ENCODE measurements at places on chromosomes 5 and 9. TPM values are rescaled to one million over a fixed set of nuclear protein-coding genes. Genes with fewer than 3 reads are reported as not detected.

The TUSC1 gene
- 6.0 TPM for total RNA-seq

DNA sequence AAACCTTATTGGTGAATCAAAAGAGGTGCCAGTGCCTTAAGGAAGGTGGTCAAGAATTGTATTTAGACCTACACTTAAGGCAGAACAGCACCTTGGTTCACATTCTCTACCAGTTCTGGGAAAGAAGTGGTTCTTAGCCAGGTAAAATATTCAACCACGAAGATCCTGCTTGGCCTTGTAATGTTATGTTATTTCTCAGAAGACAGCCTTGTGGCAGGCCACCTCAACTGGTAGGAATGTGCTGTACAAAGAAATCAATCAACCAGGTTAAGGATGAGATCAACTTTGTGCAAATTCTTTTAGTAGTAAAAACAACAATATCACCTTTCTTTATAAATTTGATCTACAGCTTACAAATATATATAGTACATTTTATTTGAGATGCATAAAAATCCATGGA is 246.8 kb downstream of the ARRDC3 start:
- H3K36me3 ChIP-seq, result no peaks in the 10 kb centered on the region
- H3K27me3 ChIP-seq, result no peaks in the 10 kb centered on the region
- peaks cover 9% of the 10 kb centered on the region for H3K4me1 ChIP-seq
- no peak overlapping the region for H3K27ac ChIP-seq
- DNase-seq, result no peak
- H3K4me3 ChIP-seq, result no peak overlapping the region

DNA sequence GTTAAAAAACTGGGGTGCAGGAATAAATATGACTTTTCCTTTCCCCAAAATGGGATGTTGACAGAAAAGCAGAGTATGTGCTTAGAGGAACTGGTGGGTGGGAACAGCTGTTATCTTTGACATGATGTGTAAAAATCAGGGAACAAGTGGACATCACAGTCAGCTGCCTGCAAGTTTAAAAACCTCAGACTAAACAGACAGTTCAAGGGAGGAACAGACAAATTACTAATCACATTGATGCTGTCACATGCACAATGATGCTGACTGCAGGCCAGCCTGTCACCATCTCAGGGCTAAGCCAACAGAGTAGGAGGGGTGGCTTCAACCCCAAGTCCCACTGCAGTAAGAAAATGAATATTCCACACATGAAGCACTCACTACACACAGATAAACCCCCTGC is 38.2 kb upstream of the UBAP2 start:
- H3K36me3 ChIP-seq, result peaks cover 38% of the 10 kb centered on the region
- no peak for DNase-seq
- H3K4me1 ChIP-seq, result no peaks in the 10 kb centered on the region
- no peaks in the 10 kb centered on the region for H3K27me3 ChIP-seq

GRCh38 chr5:74476819-74477453 is 163.6 kb downstream of the ENC1 start:
- no peak for DNase-seq
- peaks cover 46% of the 10 kb centered on the region for H3K4me1 ChIP-seq
- no peak overlapping the region for H3K4me3 ChIP-seq
- no peaks in the 10 kb centered on the region for H3K36me3 ChIP-seq
